ENCODE measurements at places on chromosomes 11 and 22.

GRCh38 chr11:40202589-40203270 is 1256.7 kb downstream of the LRRC4C start:
- no peak for DNase-seq

DNA sequence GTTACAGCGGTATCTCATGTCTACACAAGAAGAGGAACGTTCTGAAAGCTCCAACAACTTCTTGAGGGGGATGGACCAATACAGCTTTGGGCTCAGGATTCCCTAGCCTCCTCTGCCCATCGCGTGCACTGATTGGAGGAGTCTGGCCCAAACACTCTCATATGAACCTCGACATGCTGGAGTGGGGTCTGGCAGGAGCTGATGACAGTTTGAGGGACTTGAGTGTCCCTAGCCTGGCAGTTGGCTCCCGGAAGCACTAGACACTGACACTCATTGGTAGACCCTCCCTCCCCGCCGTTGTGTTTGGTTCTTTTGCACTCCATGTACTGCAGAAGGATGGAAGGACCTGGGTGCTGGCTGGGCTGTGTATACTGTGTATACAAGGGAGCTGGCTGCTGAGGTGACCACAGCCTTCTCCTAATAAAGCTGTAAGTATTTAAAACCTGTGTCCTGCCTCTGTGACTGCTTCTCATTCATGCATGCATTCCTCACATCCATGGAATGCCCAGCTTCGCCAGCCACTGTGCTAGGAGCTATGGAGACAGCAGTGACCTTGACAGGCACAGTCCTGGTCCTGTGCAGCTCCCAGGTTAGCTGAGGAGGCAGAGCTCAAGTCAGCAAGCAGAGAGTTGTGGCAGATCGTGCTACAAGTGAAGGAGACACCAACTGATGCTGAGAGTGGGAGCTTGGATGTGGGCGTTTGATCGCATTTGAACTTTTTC is 27.9 kb downstream of the ADAMTS15 start:
- no peak for DNase-seq

DNA sequence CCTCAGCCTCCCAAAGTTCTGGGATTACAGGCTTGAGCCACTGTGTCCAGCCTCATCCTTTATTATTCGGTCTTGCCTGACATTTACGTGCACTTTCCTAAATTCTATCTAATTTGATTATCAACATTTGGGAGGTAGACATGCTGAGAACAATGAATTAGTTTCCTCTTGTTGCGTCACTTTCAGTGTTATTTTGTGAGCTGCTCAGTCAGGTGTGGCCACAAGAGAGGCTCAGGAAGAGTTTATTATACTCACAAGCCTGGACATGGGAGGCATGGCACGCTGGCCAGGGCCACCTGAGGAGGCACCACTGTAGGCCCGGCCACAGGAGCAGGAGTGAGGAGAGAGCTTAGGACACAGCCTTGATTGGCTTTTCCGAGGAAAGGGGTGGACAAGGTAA is 59.7 kb upstream of the RBFOX2 start:
- no peak for DNase-seq

- DNase-seq, result no peak
Observed at GRCh38 chr11:125978778-125979407, 33.0 kb downstream of the VSIG10L2 start.

- peak; percentile 59 for DNase-seq
Observed at GRCh38 chr22:19730655-19731360, 7.5 kb downstream of the GP1BB start.

DNA sequence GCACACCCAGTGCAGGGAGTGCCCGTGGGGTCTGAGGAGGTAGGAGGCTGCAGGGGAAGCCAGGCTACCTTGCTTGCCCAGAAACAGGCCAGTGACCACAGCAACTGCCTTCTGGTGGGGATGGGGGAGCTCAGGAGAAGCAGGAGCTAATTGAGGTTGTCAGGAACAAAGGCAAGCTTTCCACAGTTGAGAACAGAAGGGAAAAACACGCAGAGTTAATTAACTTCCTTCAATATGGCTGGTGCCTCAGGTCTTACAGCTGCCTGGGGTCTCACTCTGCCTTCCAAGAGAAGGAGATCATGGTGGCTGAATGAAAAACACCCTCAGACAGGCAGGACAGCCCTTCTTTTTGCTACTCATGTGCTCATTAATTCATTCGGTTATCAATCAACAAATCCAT is 127.9 kb upstream of the SYT13 start:
- no peak for DNase-seq

GRCh38 chr11:76745561-76746207 is 37.5 kb upstream of the TSKU start:
- no peak for DNase-seq

- no peak for DNase-seq
Observed at GRCh38 chr22:46070803-46071450, 79.4 kb upstream of the PPARA start.

DNA sequence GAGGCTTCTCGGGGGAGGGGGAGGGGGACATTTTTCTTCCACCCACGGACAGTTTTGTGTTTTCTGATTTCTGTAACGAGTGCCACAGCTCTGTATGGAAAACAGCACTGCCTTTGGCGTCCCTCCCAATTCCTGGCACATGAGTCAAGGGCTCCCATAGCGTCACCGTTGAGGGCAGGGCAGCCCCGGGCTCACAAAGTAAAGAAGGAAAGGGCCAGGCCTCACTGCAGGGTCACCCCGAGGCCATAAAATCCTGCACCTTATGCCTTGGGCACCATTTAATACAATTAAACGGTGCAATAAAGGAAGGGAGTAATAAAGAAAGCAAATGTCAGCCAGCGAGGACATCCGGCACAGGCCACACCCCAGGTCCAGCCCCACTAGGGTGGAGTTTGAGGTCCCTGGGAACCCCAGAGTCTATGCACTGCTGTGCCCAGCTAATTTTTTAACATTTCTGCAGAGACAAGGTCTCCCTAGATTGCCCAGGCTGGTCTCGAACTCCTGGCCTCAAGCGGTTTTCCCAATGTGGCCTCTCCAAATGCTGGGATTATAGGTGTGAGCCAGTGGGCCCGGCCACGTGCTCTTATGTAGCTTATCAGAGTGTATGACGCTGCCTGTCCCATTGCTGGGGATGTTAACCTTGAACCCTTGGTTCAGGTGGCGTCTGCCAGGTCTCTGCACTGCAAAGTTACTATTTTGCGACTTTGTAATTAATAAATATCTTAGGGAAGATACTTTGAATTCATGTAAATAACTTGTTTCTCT is 13.6 kb upstream of the MUC2 start:
- no peak for DNase-seq

- DNase-seq, result no peak
Observed at GRCh38 chr11:106983991-106984390, 34.3 kb downstream of the GUCY1A2 start.

- no peak for DNase-seq
Observed at GRCh38 chr11:69396948-69397307, 84.5 kb upstream of the LINC01488 start.

GRCh38 chr11:124511745-124512144 is 31.7 kb downstream of the OR8B12 start:
- DNase-seq, result no peak

GRCh38 chr11:112761911-112762706 is 199.1 kb upstream of the NCAM1 start:
- DNase-seq, result no peak

DNA sequence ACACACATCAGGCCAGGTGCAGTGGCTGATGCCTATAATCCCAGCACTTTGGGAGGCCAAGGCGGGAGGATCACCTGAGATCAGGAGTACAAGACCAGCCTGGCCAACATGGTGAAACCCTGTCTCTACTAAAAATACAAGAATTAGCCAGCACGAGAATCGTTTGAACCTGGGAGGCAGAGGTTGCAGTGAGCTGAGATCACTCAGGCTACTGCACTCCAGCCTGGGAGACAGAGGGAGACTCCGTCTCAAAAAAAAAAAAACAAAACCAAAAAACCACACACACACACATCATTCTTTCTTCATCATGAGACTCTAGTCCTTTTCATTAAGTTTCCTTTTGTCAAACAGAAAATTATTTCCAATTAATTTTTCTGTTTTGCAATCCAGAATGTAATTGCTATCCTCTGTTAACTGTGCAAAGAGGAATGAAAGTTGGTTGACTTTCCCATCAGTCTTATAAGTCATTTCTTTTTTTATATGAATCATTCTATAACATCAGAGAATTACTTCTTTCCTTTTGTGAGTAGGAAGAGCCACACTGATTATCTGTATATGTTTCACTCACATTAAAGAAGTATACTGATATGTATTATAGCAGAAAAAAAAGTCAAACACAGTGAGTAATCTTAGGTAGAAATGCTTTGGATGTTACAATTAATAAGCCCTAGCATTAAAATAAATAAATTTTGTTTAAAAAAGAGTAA is 52.2 kb downstream of the HORMAD2 start:
- DNase-seq, result no peak

DNA sequence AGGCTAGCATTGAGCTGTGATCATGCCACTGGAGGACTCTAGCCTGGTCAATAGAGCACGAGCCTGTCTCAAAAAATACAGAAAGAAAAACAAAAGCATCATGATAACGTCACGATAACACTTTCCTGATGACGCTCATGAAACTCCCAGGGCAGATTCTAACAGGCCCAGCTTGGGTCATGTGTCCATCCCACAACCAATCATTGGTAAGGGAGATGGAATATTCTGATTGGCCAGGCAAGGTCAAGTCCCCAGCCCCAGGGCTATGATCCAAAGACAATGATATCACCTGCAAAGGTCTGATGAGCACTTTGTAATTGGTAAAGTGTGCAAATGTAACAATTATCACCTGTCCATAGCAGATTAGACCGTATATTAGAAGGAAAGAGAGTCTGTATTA is 21.5 kb upstream of the DDX6 start:
- no peak for DNase-seq

DNA sequence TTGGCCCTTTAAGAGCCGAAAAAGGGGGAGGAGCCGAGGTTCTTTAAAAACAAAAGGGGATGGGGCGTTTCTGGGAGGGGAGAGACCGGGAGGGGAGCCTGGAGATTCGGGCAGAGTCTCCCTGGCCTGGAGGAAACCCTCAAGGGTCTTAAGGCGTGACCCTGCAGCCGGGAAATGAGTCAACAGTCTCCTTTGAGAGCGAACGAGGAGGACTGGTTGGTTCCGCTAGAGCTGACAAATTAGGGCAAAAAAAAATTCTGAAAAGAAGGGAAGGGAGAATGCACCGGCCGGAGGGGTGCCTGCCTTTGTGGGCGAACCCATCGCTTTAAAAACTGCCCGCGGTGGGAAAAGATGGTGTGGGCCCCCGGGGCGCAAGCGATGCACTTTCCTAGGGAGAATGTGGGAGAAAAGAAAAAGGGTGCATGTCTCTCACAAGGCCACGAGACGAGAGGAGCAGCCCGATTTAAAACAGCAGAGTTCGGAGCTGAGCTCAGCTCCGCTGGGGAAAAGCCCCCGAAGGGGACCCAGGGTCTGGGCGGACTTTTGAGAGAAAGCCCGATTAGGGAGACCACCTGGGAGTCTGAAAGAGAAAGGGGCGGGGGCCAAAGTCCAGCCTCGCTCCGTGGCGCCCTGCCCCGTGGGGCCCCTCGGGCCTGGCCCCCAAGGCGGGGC is 874 bp downstream of the ZFTA start:
- peak; percentile 27 for DNase-seq

DNA sequence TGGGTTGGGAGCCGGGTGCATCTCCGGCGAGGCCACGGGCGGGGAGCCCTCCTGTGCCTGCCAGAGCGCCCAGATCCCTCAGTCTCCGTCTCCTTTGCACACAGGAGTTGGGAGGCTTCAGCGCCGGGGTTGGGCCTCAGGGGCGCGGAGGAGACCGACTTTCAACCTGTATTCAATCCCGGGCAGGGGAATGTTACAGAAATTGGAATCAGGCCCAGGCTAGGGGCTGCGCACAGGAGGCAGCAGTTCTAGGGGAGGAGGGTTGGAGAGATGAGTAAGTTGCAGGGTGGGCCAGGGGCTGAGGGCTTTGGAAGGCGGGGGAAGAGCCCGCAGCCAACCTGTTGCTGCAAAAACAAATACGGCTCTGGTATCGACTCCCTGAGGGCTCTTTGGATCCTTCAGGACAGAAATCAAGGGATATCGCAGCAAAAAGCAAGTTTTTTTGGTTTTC is 640 bp upstream of the KCNA4 start:
- no peak for DNase-seq

GRCh38 chr22:50396751-50397370 is 53.7 kb downstream of the PPP6R2 start:
- no peak for DNase-seq

GRCh38 chr11:113151521-113151920 is 162.9 kb upstream of the TTC12 start:
- no peak for DNase-seq

GRCh38 chr11:119666463-119667131 is 62.4 kb downstream of the NECTIN1 start:
- DNase-seq, result peak; percentile 31

DNA sequence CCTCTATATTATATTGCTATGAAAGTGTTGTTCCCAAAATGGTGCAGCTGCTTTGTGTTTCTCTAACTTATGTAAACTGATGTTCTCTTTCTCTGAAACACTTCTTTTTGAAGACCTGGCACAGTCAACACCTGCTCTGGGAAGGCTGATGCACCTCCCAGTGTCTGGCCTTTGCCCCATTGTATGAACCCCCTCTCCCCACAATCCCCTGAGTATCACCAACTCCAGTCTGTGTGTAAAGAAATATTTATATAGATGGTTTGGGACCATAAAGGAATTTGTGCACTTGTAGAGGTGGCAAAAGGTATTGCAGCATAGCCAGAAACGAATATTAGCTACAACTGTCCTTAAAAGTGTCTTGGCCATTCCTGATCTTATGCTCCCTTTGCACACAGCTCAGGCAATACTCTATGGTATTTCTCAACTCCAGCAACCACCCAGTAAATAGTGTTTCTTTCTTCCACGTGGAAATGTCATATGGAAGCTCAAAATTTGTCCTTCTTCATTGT is 365.2 kb upstream of the DDI1 start:
- DNase-seq, result no peak

- DNase-seq, result no peak
Observed at GRCh38 chr11:86983021-86983488, 27.9 kb upstream of the FZD4 start.

DNA sequence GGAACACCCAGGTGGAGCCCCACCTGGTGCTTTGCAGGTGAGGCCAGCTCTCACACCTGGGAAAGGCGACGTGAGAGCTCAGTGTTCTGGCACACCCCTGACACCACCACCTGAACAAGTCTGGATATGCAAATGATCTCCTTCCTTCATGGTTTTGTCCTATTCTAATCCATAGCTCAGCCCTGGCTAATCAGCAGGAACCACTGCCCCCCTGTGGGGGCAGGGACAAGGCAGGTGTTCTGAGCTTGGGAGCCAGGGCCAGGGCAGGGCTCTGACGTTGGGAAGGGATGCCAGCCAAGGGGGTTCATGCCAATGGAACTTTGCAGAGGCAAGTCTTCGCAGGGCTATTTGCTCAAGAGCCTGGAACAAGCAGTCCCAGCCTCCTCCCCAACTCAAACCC is 144.2 kb downstream of the TRIM29 start:
- DNase-seq, result no peak

All from stimulated activated CD8-positive, alpha-beta memory T cell treated with anti-CD3 and anti-CD28 coated beads, Interleukin-7, amount 100 ng/mL, for 48 hours (primary cell).